ENCODE measurements at places on chromosomes 6 and 20.

DNA sequence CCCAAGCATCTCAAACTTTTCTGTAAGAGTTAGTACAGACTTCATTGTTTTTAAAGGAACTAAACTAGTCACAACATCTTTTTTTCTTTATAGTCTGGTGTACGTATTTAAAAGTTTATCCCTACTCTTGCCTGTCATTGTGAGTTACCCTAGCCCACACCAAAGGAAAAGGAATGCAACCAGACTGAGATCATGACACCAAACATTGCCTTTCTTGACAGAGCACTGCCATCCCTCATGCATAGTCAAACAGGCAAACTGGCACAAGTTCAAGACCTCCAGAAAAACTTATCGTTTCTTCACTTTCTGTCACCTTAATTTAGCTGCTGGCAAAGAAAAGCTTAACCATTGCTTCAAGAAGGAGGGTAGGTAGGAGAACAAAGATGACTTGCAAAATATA is 448.4 kb upstream of the MANEA start:
- DNase-seq, result no peak

GRCh38 chr6:17086469-17086868 is 15.4 kb upstream of the STMND1 start:
- no peak for DNase-seq

DNA sequence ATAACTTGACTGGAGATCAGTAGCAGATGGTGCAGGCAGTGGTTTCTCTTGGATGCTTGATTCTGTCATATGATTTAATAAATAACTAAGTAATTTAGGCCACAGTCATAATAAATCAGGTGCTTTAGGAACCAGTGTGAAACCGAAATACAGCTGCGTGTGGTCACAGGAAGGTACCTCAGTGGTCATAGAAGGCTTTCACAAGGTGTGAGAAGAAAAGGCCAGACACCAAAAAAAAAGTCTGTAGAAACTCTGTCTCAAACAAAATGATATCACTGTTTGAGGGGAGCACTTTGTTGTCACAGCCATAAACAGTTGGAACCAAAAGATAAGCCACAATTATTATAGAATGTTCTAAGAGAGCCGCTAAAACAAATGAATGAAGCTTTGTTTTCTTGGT is 56.5 kb downstream of the ARMC2 start:
- DNase-seq, result no peak

DNA sequence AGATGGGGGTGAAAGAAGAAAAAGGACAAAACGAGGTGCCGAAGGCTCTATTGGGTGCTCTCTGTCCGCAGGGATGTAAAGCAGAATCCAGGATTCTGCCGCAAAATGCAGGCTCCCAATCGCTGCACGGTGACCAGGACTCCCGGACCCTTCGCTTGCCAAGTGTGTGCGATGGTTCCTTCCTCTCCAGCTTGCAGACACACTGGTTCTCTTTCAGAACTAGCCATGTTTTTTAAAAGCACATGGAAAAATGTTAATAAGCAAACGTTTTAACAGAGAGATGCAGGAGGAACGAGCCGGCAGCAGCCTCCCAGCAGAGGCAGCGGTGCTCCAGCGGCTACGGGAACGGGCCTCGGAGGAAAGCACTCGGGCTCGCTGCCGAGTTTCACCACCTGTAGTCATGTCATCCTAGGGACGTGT is 59.6 kb downstream of the ZNF831 start:
- DNase-seq, result no peak

DNA sequence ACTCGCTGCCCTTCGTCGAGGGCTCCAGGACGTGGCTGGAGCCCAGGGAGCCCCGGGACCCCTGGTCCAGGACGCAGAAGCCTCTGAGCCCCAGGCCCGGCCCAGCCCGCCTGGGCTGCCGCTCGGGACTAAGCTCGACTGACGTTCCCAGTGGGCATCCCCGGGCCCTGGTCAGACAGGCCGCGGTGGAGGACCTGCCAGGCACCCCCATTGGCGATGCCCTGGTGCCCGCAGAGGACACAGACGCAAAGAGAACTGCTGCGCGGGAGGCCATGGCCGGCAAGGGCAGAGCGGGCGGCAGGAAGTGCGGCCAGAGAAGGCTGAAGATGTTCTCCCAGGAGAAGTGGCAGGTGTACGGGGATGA is 28.9 kb downstream of the ZNF831 start:
- no peak for DNase-seq

DNA sequence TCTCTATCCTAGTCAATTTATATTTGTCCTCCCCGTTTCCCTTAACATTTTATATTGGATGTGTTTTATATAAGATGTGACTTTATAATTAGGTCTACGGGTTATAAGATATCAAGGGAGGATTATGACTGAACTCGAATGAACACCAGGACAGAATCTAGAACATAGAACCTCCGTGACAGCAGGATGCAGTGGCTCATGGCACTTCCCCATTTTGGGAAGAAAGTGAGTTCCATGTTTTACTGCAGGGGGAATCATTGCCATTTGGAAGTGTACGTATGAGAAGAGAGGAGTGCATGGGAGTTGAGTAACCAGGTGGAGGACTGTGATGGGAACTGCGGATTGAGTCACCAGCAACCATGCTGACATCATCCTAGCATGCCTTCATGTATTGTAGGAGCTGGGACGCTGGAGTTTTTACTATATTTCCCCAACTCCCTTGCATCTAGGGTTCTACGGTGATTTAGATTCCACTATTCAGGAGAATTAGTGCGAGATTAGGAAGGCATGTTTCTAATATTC is 56.1 kb upstream of the FOXC1 start:
- DNase-seq, result no peak

- no peak for DNase-seq
Measured at GRCh38 chr20:23244156-23244915, 106.3 kb upstream of the NXT1 start.

DNA sequence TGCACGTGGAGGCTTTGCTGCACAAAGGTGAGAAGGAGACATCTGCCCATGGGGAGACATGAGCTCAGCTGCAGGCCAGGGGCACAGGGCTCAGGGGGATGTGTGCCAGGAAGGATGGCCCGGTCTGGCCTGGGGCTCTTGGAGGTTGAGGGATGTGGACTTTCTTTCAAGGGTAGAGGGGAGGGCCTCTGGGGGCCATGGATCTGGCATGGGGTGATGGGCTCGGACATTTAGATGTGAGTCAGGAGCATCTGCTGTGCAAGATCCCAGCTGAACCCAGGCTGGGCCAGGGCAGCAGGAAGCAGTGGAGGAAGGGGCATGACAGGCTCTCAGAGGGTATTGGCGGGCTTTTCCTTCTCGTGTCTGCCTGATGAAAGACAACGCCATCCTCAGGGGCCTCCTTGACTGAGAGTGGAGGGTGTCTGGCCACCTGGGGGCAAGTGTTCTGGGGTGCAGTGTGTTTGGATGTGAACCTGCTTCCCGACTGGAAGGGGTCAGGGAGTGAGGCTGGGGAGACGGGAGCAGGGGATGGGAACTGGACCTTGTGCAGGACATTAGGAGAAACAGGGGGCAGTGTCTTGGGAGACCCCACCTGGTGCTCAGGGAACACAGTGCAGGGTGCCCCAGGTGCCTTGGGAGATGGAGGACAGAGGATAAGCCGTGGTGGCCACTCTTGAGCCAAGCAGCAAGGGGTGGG is 156.1 kb downstream of the ERMARD start:
- no peak for DNase-seq

DNA sequence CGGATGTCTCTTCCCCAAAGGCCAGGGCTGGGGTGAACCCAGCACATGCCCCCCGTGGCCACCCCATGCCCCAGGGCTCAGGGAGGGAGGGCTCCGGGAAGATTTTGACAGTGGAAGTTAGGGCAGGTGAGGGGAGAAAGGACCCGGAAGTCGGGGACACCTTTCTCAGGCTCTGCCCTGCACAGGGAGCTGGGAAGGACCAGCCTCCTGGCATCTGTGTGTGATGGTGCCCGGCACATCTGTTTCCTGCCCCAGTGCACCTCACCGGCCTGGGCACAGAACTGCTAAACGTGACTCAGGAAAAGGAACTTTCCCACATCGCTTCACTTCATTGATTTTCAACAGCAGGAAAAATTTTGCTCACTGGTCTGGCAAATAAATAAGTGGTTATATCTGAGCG is 141.1 kb upstream of the AFDN start:
- DNase-seq, result no peak

DNA sequence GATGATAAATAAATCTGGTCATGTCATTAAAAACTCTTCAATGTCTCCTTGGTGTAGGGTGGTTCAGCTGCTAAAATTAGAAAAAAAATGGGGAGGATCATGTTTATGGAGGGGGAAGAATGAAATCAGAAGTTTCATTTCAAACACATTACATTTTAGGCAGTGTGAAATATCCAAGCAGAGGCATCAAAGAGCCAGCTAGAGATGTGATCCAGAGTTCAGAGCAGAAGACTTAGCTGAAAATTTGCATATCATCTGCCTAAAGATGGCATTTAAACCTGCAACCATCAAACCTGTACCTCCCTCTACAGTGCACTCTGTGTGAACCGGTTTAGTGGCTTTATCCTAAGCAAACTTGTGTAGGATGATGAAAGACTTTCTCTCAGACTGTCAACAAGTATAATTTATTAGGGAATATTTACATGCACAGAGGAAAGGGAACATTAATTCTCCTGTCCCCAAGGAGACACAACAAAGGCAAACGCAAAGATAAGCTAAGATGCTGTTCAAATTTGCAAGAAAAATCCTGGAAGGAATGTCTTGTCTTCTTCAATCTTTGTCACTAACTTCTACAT is 84.8 kb upstream of the PLEKHG1 start:
- no peak for DNase-seq

GRCh38 chr20:35651958-35652357 is 12.7 kb downstream of the CPNE1 start:
- no peak for DNase-seq

Measured in activated naive CD4-positive, alpha-beta T cell (primary cell).